Fibroblast of the aortic adventitia (primary cell): ENCODE measurements at places on chromosomes 13 and 19. TPM values are rescaled to one million over a fixed set of nuclear protein-coding genes. Genes with fewer than 3 reads are reported as not detected.

DNA sequence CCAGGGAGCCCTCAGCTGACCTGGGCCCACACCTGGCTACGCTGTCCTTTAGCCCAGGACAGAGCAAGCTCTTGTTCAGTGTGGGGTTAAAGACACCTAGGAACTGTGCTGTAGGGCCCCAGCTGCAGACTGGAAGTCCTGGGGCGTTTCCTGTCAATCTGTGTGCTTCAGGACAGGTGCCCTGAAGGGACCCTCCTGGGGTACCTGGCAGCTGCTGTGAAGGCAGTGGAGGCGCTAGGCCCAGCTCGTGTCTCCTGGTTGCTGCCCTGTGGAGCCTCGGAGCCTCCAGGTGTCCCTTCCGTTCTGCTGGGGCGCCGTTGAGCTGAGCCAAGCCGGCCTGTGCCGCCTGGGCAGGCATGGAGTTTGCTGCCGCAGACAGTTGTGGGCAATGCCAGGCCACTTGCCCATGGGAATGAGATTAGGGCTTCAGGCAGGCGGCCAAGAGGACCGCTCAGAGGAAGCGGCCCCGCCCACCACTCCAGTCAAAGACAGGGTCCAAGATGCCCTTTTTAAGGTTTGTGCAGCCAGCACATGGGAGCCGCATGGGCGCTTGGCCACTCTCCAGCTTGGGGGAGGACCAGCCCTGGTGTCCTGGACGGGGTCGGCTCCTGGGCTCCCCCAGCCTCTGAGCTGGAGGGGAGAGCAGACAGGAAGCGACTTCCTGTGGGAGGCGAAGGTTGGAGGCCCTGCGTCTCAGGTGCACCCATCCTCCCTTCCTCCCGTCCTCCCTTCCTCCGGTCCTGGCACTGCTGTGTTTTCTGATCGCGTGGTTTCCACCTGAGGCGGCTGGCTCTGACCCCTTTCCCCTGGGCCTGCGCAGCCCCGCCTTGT, 4.0 kb downstream of the PTBP1 start:
- DNase-seq, result peak; percentile 55

DNA sequence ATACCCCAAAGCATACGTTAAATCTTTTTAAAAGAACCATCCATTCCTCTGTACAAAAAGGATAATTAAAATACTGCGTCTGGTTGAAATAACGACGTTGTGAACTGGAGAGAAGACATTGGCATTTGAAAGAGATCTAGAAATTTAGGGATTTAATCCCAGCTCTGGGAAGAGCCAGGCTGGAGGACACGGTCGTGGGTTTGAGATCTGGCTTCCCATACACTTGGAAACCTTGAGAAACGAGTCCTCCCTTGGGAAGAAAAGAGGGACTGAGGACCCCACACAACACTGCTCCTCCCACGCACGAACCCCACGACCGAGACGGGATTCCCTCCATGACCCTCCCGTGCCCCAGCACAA, 625 bp downstream of the ZNF709 start:
- DNase-seq, result peak; percentile 22

DNA sequence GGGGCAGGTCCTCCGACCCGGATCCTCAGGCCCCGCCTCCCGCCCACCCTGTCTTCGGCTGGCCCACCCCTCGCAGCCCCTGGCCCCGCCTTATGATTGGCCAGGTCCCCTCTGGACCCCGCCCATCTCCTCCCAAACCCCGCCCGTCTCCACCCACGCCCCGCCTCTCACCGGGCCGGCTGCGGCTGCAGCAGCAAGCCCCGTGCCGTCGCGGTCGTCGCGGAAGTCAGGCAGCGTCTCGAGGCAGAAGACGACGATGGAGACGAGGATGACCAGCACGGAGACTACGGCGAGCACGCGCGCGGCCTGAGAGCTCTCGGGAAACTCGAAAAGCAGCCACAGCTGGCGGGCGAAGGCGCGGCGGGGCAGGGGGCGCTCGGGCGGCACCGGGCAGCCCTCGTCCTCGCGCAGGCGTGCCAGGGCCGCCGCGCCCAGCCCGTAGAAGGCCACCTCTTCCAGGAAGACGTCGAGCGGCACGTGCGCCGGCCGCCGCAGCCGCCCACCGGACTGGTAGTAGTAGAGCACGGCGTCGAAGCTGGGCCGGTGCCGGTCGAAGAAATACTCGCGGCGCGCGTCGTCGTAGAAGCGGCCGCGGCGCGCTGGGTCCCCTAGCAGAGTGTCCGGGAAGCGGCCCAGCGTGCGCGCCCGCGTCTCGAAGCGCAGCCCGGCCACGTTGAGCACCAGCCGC, 495 bp downstream of the KCNA7 start:
- no peak for DNase-seq

DNA sequence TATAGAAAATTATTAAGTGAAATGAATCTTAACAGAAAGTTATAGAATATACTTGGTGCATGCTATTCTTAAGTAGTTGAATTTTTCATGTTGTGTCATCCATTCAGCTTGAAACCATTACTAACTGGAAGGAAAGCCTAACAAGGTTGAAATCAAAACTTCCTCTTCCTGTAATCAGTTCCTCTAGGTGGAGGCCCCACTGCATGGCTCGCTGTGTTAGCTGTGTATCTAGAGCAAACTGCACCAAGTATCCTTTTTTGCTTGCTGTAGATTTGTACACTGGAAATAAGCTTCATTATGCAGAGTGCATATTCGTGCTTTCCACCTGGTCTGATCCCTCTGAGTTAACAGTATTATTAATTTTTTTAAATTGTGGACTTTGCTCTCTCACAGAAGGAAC, 1146.1 kb downstream of the EFNB2 start:
- no peak for DNase-seq

DNA sequence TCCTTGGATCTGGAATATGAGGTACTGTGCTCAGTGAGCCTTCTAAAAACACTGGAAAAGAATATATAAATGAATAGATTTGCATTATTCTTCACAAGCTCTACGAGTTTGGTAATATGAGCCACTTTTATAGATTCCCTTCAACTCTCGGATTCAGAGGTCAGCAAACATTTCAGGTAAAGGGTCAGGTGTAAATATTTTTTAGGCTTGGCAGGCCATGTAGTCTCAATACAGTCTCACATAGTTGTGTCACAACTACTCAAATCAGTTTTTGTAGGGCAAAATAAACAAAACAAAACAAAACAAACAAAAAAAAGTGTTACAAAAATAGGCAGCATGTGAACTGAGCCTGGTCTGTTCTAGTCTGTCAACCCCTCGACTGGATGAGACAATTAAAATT, 57.4 kb downstream of the PSPC1 start:
- DNase-seq, result no peak

DNA sequence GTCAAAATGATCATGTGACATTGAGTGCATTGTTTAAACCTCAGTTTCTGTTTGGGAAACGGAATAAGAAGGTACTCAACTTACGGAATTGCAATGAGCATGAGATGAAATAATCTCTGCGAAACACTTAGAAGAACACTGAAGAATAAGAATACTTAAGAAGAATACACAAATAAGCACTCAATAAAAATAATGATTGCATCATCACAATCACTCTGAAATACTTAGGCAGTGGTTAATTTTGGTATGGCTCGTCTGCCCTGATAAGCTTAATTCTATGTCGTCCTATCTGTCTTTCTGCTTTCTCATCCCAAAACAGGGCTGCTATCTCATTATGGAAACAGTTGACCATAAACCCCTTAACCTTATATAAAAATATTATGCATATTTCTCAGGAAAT, 823.6 kb downstream of the DIAPH3 start:
- DNase-seq, result no peak

DNA sequence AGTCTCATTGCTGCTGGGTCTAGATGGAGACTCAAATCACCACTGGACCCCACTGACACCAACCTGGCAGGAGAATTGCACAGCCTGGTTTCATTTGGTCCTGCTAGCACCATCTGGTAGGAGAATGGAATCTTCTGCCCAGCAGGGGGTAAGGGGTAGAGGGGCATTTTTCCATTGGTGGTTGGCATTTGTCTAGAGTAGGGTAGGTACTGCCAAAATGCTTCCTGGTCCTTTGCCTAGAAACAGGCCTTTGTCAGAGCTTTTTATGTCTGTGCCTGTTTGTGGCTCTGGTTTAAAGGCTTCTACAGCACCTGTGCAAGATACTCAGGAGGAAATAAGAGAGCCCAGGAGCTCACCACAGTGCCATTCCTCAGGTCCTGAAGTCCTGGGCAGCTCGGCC, 121.3 kb downstream of the KCTD12 start:
- no peak for DNase-seq

DNA sequence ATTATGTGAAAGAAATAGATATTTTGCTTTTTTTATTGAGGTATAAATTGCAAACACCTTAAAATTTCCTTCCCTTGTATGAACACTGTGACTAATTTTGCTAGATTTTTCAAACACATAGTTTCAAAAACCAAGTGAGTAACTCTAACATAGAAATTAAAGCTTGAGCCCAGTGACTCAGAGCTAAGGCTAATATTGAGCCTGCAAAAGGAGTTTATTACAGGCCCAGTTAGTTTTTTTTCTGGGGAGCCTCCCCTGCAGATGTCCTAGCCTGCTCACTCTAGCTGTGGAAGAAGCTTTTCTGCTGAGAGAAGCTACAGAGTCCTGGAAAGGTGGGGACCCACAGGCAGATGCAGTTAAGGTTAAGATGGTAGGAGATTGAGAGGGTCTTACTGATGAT, 3.4 kb downstream of the ZNF430 start:
- DNase-seq, result peak; percentile 19

- DNase-seq, result no peak
Observed at GRCh38 chr19:6999933-7000332, 21.3 kb downstream of the MBD3L2B start.

DNA sequence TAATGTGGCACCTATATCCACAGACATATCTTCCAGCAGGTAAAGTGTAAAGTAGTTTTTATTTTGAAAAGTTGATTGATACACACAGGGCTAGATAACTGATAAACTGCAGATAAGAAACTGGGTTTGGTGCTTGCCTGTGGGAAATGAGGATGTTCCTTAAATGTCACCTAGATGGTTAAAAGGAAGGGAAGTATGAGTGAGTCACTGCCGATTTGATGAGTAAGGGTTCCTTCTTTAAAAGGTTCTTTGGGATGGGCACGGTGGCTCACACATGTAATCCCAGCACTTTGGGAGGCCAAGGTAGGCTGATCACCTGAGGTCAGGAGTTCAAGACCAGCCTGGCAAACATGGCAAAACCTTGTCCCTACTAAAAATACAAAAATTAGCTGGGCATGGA, 73.8 kb upstream of the FRY start:
- DNase-seq, result no peak

- no peak for DNase-seq
Observed at GRCh38 chr19:30309176-30309575, 63.0 kb upstream of the ZNF536 start.

DNA sequence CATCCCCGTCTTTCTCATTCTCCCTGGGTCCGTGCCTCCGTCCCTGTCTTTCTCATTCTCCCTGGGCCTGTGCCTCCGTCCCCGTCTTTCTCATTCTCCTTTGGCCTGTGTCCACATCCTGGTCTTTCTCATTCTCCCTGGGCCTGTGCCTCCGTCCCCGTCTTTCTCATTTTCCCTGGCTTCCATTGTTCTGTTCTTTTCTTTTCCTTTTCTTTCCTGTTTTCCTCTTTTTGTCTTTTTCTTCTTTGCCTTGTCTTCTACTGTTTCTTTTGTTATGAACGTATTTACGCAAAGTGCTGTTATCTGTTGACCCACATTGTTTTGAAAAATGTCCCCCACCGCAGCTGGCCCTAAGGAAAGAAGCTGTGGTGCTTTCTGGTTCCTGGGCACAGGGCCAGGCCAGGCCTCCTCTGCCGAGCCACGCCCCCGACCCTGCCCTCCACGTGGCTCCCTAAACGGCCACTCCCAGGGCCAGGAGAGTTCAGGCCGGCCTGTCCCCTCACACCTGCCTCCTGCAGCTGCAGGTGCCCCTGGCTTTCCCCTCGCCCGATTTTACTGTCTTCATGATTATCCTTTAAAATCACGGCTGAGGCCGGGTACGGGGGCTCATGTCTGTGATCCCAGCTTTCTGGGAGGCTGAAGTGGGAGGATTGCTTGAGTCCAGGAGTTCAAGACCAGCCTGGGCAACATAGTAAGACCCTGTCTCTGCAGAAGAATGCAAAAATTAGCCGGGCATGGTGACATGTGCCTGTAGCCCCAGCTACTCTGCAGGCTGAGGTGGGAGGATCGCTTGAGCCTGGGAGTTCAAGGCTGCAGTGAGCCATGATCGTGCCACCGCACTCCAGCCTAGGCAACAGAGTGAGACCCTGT, 14.0 kb upstream of the TMPRSS9 start:
- peak; percentile 33 for DNase-seq

GRCh38 chr13:21639561-21639960, 31.3 kb upstream of the FGF9 start:
- no peak for DNase-seq

- peak; percentile 81 for DNase-seq
Observed at GRCh38 chr13:51793570-51794271, 10.2 kb downstream of the DHRS12 start.

- DNase-seq, result no peak
Observed at GRCh38 chr19:14443632-14444216, 10.6 kb downstream of the PKN1 start.

GRCh38 chr13:51742031-51742430, 61.9 kb downstream of the DHRS12 start:
- DNase-seq, result no peak

DNA sequence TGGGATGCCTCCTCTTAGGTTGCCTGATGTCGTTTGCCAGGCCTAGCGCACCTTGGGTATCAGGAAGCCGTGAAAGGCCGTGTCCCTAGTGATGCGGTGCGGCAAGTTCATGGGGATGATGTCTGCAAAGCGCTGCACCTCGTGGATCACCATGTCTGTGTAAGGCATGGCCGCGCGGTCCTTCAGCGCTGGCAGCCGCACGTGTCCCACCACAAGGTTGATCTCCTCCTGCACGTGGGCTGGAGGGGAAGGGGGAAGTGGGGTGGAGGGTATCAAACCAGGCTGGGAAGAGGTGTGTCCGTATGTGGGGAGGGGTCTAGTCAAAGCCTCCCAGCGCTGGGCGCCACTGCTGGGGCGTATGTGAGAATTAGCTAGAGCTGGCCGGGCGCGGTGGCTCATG, 23.2 kb downstream of the EGLN2 start:
- DNase-seq, result no peak

- peak; percentile 52 for DNase-seq
Observed at GRCh38 chr13:19634256-19634740, 839 bp downstream of the MPHOSPH8 start.

DNA sequence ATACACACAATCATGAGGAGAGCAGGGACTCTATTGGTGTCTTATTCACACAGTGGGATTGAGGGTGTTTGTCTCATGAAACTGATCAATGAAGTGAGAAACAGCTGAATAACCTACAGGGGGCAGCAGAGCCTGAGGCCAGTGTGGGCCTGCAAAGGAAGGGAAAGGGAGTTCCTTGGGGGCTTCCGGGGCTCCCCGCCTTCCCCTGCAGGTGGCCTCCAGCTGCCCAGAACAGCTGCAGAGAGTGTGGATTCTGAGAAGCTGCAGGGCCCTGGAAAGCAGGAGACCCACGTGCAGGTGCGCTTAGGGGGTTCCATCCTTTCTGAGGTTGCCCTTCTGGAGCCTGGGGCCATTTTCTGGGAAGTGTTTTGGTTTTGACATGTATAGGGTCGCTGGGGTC, 20.1 kb downstream of the ZNF763 start:
- no peak for DNase-seq

- DNase-seq, result peak; percentile 72
Observed at GRCh38 chr13:99356262-99357091, 49.3 kb upstream of the GPR183 start.

The OR7A5 gene
- not detected in 2 replicates for total RNA-seq

The CALR3 gene
- total RNA-seq, result not detected in 2 replicates

The GSX1 gene
- not detected in 2 replicates for total RNA-seq

The CGB1 gene
- not detected in 2 replicates for total RNA-seq

The THAP8 gene
- total RNA-seq, result 2.5 and 4.1 TPM in 2 replicates

The FXYD7 gene
- total RNA-seq, result not detected in 2 replicates

The PSPN gene
- total RNA-seq, result 0.41 and 1.2 TPM in 2 replicates

The ZNF490 gene
- total RNA-seq, result 7.4 and 8.7 TPM in 2 replicates

The DCT gene
- total RNA-seq, result under 0.01 and 1.1 TPM in 2 replicates

The MYO1F gene
- 0.09 and 0.41 TPM in 2 replicates for total RNA-seq

The CGB3 gene
- total RNA-seq, result not detected in 2 replicates

The CYP4F2 gene
- total RNA-seq, result not detected in 2 replicates

The CBARP gene
- total RNA-seq, result 2.3 and 3.1 TPM in 2 replicates

The C19orf85 gene
- total RNA-seq, result not detected in 2 replicates
